ENCODE measurements at places on chromosomes 16 and 17. TPM values are rescaled to one million over a fixed set of nuclear protein-coding genes. Genes with fewer than 3 reads are reported as not detected.

TBC1D3 gene
- not detected for total RNA-seq

OR1G1 gene
- not detected for total RNA-seq

VPS35 gene
- 173 TPM for total RNA-seq

ENPP7 gene
- total RNA-seq, result not detected

PLCD3 gene
- total RNA-seq, result 36.8 TPM

PRSS33 gene
- 2.9 TPM for total RNA-seq

TEKT3 gene
- total RNA-seq, result 3.1 TPM

KIF2B gene
- total RNA-seq, result not detected

DUSP3 gene
- total RNA-seq, result 44.6 TPM

MPHOSPH6 gene
- total RNA-seq, result 45.2 TPM

RPGRIP1L gene
- 28.3 TPM for total RNA-seq

GNAO1 gene
- total RNA-seq, result 19.7 TPM

LRRC37A3 gene
- 12.3 TPM for total RNA-seq

SMIM22 gene
- not detected for total RNA-seq

CSNK2A2 gene
- 49.1 TPM for total RNA-seq

LRRC46 gene
- 0.16 TPM for total RNA-seq

All from camera-type eye (tissue), 1 donor.